EH (cell line): ENCODE measurements at places on chromosomes 3 and 15.
A peak's percentile ranks its signal among the peaks of the same experiment; 100 is the strongest.

- DNase-seq = no peak
These were observed 270.5 kb downstream of the TUSC7 start for GRCh38 chr3:116980099-116980498.

- DNase-seq = no peak
These were observed 75.0 kb downstream of the STRIT1 start for GRCh38 chr3:155218462-155218861.

DNA sequence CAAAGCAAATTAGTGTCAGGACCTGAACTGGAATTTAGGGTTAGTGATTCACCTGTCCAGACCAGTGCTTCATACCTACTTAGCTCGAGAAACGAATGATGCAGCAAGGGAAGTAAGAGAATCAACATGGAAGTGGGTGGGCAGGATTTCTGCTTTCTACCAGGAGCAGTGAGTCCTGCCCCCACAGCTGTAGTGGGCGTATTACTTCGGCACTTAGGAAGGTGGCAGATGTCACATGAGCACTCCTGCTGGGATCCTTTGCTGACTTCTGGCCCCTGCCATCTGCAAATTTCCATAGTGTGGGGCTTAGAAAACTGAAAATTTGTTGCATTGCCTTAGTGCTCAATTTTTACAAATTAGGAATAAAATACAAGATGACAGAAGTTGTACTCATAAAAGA is 31.2 kb downstream of the RYR3 start:
- no peak for DNase-seq

GRCh38 chr15:70188286-70188685 is 90.6 kb upstream of the TLE3 start:
- no peak for DNase-seq

DNA sequence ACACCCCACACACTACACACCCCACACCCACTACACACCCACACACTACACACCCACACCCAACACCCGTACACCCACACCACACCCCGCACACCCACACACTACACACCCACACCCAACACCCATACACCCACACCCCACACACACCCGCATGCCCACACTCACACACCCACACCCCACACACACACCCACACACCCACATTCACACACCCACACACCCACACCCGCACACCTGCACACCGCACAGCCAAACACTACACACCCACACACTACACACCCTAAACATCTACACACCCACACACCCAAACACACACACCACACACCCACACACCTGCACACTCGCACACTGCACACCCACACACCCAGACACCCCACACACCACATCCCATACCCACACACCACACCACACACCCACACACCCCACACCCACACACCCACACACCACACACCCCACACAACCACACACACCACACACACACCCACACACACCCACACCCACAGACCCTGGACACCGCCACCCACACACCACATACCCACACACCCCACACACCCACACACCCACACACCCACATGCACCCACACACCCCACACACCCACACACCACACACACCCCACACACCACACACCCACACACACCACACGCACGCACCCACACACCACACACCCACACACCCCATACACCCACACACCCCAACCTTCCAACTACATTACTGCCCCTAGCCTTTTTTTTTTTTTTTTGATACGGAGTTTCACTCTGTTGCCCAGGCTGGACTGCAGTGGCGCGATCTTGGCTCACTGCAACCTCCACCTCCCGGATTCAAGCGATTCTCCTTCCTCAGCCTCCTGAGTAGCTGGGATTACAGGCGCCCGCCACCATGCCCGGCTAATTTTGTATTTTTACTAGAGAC is 16.9 kb downstream of the CEP19 start:
- no peak for DNase-seq

- no peak for DNase-seq
These were observed 116.5 kb upstream of the CMC1 start for GRCh38 chr3:28124882-28125281.

- DNase-seq = no peak
These were observed 65.3 kb downstream of the IGF2BP2 start for GRCh38 chr3:185759512-185759911.

DNA sequence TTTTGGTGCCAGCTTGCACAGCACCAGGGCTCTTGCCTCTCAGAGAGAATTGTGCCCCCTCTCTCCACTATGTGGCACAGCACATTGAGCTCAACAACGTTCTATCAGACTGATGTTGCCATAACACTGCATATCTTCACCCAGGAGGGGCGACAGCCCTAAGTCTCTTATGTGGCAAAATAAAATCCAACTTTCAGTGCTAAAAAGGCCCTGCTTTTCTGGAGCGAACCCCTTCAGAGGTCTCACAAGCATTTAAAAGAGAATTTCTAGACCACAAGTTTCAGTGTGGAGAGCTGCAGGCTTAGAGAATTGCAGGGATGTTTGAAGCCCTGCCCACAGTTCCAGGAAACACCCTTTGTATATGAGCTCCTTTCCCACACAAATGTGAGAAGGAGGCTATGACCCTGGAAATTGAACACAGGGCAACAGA is 85.5 kb downstream of the LIPC start:
- DNase-seq = no peak

GRCh38 chr3:99865321-99865720 is 47.7 kb downstream of the CMSS1 start:
- peak; percentile 56 for DNase-seq

- DNase-seq = peak; percentile 75
These were observed 19.2 kb downstream of the PLD1 start for GRCh38 chr3:171790898-171791691.

DNA sequence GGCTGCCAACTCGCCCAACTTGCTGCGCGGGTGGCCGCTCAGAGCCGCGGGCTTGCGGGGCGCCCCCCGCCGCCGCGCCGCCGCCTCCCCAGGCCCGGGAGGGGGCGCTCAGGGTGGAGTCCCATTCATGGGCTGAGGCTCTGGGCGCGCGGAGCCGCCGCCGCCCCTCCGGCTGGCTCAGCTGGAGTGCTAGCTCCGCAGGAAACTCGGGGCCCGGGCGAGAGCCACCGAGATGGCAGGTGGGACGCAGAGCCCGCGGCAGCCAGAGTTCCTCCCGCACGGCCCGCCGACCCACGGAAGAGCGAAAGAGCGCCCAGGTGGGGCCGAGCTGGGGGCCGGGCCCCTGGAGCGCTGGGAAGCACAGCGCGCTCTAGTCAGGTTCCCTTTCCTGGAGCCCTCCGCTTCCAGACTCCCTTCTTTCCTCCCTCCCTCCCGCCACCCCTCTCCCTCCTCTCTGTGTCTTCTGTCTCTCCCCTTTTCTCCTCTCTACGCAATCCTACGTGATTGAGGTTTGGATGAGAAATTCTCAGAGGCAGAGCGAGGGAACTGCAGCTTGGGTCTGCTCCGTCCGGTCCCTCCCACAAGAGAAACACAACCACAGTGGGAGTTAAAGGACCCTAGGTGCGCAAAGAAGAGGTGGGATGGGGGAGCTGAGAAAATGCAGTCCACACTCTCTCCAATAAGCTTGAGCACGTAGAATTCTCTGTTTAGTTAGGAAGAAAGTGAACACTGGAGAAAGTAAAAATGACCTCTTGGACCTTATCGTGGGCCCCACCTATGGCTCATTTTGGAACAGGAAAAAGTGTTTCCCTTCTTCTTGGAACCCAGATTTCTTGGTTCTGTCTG is 317.3 kb downstream of the FGF12 start:
- no peak for DNase-seq

DNA sequence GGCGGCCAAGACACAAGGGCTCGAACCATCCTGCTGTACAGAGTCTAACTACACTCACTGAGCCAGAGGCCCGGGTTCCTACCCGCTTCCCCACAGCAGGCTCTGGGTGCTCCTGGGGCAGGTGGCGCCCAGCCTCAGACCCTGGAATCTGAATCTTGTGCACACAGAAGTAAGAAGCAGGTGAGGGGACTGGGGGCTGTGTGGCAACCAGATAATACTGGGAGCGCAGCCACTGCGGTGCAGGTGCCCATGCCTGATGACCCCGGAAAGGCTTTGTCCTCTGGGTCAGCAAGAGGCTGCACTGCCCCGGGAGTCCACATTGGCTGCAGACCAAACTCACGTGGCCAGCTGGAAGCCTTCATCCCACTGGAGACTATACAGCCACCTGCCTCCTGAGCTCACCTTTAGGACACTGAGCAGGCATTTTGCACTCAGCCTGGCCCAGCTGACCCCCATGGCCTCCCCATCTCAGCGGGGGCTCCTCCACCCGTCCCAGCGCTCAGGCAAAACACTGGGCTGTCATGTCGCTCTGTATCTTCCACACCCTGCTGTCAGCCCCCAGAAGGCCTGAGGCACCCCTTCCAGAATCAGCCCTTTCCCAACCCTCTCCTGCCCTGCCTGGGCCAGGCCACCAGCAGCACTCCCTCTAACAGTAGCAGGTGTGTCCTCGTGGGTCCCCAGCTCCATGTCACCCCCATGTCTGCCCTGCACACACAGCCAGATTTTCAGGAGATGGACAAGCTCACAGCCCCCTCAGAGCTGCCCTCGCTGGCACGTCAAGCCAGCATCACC is 101.0 kb upstream of the IQSEC1 start:
- no peak for DNase-seq

DNA sequence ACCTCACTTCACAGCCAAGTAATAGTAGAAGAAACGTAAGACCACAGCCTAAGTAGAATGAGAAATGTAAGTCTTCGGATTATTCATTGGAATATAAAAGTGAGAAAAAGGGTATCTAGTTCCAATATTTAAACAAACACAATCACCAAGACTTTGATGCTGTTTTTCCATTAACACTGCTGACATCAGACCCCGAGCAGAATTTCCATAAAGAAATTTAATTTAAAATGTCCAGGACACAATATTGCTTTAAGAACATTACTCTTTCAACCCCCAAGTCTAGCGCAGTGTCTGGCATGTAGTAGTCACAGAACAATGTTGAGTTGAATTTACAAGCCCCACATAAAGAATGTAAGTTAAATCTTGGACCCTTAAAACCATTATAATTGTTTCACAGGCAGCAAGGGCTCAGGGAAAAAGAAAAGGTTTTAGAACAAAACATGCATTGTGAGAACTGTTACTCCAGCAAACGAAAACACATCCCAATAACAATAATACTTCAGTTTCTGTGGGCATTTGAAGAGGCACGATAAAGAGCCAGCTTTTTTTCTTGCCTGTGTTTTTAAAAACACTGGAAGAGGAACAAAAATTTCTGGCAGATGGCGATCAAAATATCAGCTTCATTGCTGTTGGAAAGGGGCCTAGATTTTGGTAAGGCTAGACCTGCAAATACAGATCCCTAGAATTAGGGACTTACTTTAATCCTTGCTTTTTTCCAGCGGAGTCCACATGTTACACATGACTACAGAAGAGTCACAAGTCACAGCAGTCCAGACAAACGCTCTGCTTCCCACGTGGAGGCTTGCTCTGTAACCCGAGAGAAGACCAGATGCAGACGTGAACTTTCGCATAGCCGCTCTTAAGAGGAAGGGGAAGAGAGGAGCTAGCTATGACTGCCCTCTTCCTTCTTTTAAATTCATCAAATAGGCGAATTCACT is 77.9 kb upstream of the IGSF10 start:
- no peak for DNase-seq

DNA sequence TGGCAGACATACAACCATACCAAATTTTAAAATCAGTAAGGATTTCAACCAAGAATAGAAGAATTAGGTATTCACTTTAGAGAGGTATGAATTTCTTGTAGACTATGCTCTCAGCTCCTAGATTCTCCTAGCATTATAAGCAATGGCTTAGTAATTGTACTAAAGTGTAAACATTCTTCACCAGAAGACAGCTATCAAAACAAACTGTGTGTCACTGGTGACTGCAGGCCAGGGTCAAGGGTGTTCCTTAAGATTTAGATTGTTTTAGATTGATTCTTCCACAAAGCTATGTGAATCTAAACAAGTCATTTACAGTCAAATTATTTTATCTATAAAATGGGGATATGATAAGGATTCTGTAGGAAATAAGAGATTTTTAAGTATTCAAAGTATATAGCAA is 23.1 kb upstream of the GP5 start:
- peak; percentile 73 for DNase-seq

GRCh38 chr3:28139288-28139687 is 102.1 kb upstream of the CMC1 start:
- DNase-seq = no peak

DNA sequence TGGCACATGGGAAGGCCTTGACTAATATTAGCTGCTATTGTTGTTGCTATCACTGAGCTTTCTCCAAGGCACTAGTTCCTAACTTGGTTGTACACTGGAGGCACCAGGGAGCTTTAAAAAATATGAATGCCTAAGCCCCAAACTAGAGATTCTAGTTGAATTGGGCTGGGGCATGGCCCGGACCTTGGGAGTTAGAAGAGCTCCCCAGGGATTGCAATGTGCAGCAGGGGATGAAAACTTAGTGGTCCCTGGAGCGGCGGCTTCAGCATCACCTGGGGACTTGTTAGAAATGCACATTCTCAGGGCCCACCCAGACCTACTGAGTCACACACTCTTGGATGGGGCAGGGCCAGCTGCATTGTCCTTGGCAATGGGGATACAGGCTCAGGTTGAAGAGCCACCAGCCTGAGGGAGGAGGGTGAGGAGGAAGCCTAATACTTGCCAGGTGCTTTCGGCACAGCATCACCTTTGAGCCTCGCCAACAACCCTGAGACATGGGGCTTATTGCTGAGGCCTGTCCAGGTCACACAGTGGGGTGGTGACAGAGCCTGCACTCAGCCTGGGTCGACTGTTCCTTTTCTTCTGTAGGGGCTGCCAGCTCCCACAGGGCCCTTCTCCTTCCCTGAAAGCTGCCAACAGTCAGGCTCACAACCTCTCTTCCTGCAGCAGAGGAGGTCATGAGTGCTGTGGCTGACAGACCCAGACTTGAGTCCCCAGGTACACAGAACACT is 84.5 kb downstream of the ATP2B2 start:
- no peak for DNase-seq

GRCh38 chr3:114827495-114827894 is 319.6 kb downstream of the ZBTB20 start:
- peak; percentile 53 for DNase-seq

DNA sequence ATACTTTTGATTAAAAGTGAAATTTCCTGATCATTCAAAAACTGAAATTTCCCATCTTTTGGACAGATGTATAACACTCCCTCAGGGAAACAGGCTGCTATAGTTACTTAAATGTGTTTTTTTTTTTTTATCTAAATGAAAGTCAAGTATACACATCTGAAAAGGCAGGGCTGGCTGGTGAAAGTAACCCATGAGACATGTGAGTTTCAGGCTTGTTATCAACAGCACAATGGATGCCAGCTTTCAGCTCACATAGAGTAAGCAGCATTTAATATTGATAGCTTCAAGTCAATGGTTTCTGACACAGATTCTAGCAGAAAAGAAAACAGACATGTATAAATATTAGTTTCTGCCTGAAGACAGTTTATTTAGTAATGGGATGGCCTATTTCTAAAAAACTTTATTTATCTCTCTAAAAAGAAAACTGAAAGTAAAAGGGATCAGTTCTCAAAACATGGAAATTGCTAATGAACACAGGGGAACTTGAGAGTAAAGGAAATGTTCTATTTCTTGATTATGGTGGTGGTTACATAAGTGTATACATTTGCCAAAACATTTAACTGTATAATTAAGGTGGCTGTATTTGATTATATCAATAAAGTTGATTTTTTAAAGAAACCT is 89.7 kb upstream of the CMC1 start:
- no peak for DNase-seq
